NCI-H524 treated with DMSO at 0.1 percent for 48 hours (cell line): ENCODE measurements at places on chromosomes 6 and 20.

DNA sequence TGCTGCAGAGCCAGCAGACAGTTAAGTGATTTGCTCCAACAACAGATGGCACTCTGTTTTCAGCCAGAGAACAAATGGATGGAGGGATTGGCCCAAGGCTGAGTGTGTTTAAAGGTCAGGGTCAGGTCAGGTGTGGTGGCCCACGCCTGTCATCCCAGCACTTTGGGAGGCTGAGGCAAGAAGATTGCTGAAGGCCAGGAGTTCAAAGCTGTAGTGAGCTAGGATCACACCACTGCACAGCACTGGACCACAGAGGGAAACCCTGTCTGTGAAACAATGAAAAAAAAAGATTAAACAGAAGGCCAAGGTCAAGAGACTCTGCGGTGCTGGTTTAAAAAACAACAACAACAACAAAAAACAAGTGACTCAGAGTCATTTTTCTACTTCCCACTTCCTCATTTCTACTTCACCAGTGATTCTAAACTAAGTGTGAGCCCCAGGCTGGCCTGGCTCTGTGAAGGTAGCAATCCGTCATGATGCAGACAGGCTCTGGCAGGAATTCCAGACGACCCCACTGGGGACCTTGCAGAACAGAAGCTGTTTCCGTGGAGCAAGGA, 42.5 kb upstream of the ARMC2 start:
- DNase-seq, result peak; percentile 6

DNA sequence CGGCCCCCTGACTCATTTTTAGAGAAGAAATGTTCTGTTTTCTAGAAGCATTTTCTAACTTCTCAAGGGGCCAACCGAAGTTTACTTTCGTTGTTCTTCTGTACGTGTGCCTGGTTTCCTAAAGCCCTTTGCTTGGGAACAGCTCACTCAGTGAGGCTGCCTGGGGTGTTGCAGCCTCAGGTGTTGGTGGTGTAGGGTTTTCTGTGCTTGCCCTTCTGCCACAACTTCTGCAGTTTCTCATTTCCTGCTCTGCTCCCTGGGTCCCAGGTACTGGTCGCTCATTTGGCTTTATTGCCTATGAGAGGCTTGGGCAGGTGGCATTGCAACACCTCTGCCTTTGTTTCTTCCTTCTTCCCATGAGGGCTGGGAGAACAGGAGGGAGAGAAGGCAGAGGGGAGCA, 278.3 kb downstream of the SOX4 start:
- DNase-seq, result no peak

- no peak for DNase-seq
Measured at GRCh38 chr6:24759718-24760117, 15.0 kb upstream of the GMNN start.

DNA sequence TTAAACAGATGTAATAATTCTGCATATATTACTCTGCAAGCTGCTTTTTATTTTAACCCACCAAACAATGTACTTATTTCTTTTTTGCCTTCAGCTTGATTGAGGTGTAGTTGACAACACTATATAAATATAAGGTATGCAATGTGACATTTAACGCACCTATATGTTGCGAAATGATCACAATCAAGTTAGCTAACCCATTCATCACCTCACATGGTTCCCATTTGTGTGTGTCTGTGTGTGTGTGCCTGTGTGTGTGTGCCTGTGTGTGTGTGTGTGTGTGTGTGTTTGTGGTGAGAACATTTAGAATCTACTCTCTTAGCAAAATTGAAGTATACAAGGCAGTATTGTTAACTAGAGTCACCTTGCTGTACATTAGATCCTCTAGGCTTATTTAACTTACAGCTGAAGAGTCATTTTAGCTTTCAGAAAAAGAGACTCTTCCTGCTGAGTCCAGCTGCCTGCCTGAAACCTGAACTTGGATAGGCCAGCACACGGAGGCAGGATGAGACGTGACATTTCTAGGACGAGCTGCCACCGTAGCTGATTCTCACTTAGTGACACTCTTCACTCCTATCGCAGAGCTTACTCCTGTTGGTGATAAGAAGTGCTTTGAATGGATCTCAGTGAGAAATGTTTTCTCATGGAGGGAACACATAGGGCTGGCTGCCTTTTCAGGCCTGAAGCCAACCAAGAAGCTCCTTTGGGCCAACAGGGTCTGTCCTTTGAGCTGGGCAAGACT, 126.5 kb upstream of the RIPOR2 start:
- DNase-seq, result no peak

DNA sequence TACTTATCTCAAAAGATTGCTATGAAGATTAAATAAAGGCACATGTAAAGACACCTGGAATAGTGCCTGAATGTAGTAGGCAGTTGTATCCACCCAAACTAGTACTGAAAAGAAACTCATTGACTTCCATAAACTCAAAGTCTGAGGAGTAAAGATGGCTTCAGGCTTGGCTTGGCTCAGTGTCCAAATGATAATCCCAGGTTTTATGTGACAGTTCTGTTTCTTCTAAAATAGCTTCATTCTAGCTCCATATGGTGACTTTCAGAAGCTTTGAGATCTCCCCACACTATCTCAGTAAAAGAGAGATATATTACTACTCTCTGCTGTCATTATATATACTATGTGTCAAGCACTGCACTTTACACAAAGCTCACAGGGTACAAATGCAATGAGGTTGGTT, 121.3 kb downstream of the DOK5 start:
- DNase-seq, result no peak

- DNase-seq, result no peak
Measured at GRCh38 chr6:47308552-47309290, 984 bp downstream of the TNFRSF21 start.

- no peak for DNase-seq
Measured at GRCh38 chr6:12439296-12439695, 149.1 kb downstream of the EDN1 start.

DNA sequence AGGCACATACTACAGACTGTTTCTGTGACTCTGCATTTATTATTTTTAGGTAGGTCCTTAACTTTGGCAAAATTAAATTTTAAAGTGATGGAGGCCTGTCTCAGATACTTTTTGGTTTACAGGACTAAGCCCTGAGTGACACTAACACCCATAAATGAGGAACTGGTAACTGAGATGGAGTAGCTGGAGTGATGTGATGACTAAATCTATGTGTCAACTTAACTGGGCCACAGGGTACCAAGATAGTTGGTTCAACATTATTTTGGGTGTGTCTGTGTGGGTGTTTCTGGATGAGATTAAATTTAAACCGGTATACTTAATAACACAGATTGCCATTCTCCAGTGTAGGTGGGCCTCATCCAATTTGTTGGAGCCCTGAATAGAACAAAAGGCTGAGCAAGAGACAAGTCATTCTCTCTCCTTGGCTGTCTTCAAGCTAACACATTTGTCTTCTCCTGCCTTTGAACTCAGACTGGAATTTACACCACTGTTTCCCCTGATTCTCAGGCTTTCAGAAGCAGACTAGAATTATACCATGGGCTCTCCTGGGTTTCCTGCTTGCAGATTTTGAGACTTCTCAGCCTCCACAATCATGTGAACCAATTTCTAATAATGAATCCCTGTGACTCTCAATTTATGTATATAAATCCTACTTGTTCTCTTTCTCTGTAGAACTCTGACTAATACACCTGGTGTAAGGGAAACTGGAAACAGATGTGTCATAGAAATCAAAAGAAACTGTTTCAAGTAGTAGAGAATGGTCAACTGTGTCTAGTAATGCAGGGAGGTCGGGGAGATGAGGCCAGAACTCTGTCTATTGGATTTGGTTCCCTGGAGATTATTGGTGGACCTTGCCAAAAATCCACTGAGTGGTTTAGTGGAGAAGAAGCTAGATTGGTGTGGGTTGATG, 579.2 kb downstream of the EPM2A start:
- DNase-seq, result no peak

GRCh38 chr6:111631018-111631417, 25.3 kb upstream of the TRAF3IP2 start:
- DNase-seq, result no peak

- DNase-seq, result no peak
Measured at GRCh38 chr6:151803743-151804142, 3.7 kb upstream of the ESR1 start.

DNA sequence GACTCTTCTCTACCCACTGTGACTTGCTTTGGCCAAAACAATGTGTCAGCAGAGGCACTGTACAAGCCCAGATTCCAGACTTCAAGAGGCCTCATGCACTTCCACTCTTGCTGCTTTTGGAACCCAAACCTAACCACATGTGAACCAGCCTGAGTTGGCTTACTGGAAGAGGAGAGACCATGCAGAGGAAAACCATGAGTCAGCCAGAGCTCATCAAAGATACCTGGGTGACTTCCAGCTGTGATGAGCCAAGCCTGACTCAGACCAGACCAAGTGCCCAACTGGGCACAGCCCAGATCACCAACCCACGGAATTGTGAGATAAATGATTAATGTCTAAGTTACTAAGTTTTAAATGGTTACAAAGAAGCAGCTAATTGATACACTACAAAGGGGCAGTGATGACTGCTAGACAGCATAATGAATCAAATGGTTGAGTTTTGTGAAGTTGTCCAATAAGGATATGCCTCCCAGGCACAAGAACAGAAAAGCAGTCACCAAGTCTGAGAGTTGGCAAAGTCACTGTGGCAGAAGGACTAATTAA, 16.2 kb upstream of the BEND6 start:
- DNase-seq, result no peak

- DNase-seq, result no peak
Measured at GRCh38 chr20:5658912-5659345, 91.3 kb upstream of the SHLD1 start.

- DNase-seq, result no peak
Measured at GRCh38 chr6:9112544-9112943, 677.2 kb upstream of the SLC35B3 start.

DNA sequence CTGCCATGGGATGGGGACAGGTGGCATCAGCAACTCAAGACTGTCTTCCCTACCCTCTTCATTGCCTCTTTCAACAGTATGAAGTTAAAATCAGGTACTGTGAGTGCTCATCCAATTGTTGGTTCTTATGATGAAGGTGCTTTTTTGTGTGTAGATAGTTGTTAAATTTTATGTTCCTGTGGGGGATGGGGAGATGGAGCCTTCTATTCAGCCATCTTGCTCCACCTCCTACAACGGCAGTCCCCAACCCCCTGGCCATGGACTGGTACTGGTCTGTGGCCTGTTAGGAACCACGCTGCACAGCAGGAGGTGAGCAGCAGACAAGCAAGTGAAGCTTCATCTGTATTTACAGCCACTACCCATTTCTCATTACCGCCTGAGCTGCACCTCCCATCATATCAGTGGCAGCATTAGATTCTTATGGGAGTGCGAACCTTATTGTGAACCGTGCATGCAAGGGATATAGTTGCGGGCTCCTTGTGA, 47.8 kb upstream of the TOP1 start:
- DNase-seq, result no peak

DNA sequence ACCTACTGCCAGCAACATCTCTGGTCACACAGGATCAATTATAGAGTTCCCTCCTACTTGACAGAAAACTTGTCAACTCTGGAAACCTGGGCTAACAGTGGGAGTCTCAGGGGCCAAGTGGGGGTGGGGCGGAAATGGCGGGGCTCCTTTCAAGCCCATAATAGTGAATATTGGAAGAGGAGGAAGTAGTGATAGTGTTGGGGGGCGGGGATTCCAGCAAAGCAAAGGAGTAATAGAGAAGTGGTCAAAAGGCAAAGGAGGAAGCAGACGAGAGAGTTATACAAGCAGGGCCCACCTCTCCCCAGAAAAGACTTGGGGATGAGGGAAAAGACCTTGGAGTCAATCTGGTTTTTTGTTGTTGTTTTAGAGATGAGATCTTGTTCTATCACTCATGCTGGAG, 2.1 kb downstream of the DEF6 start:
- no peak for DNase-seq

DNA sequence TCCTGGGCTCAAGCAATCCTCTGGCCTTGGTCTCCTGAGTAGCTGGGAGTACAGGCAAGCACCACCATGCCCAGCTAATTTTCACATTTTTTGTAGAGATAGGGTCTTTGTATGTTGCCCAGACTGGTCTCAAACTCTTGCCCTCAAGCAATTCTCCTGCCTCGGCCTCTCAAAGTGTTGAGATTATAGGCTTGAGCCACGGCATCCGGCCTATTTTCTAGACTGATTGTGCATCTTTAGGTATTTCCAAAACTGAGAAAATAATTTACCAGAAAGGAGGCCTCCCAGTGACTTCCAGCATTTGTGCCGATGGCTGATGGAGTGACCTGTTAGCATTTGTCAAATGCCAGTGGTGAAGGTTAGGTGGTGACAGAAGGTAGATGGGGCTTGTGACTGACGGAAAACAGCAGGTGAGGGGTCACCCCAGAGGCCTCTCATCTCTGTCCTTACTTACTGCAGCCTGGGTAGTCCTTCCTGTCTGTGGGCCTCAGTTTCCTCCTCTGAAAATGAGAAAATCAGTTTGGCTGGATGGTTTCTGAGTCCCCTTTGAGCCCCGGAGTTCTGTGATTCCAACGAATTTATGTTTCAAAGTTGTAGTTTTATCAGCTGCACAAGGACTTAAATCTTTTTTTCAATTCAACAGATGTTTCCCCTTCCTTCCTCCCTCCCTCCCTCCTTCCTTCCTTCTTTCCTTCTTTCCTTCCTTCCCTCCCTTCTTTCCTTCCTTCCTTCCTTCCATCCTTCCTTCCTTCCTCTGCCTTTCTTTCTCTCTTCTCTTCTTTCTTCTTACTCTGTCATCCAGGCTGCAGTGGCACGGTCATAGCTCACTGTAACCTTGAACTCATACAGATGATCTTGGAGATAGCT, 53.5 kb downstream of the TGM2 start:
- no peak for DNase-seq

DNA sequence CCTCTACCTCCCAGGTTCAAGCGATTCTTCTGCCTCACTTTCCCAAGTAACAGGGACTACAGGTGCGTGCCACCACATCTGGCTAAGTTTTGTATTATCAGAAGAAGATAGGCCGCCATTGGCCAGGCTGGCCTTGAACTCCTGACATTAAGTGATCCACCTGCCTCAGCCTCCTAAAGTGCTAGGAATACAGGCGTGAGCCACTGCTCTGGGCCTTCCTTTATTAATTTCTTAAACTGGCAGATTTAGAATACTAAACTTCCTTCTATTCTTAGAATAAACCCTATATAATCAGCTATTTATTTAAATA, 86.6 kb downstream of the HFE start:
- no peak for DNase-seq

- DNase-seq, result peak; percentile 32
Measured at GRCh38 chr6:37492236-37492972, 7.3 kb downstream of the CCDC167 start.

DNA sequence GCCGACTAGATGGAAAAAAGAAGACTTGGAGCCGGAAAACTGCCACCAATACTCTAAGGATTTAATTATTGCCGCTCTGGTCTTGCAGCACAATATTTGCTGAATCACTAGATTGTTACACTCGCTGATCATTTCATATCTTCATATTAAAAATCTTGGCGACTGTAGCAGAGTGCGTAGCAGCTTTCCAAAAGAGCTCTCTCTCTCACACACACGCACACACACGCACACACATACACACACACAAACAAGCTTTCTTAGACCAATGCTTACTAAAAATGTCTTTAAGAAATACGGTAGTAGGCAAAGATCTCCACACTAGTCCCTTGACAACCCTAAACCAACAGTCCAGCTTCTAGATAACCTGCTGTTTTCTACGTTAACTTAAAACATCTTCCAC, 7.7 kb downstream of the GRIK2 start:
- DNase-seq, result no peak
